Renal cortical epithelial cell (primary cell): ENCODE measurements at places on chromosomes 2 and 18. TPM values are rescaled to one million over a fixed set of nuclear protein-coding genes. Genes with fewer than 3 reads are reported as not detected.

GRCh38 chr2:60317034-60317386 is 236.4 kb downstream of the BCL11A start:
- DNase-seq = no peak

GRCh38 chr2:168767258-168767657 is 35.2 kb upstream of the NOSTRIN start:
- no peak for DNase-seq

- DNase-seq = no peak
These were observed 654 bp downstream of the COMMD1 start for GRCh38 chr2:61906186-61906470.

DNA sequence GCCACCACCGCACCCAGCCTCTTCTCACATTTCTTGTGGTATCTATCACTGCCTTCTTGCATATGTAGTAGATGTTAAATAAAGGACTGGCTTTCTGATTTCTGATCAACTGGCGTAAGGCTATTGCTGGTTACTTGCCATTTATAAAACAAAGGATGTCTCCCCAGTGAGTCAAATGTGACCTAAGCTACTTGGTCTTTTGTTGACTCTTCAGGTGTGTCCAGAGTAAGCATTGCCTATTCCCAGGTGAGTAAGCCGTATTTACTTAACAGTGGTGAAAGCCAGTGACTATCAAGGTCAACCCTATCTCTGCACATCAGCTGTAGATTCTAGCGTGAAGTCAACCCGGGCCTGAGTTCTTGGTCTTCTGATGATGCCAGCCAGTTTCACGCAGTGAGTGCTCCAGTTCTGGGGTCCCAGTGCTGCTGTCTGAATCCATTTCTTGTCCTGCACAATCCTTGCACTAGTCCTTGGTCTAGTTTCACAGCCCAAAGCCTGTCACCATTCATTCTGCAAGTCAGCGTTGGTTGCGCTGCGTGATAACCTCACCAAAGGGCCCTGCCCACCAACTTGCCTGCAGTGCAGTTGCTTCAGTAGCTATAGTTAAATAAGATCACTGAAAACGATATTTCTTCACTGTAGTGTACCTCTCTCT is 120.2 kb downstream of the GBX2 start:
- peak; percentile 51 for DNase-seq

DNA sequence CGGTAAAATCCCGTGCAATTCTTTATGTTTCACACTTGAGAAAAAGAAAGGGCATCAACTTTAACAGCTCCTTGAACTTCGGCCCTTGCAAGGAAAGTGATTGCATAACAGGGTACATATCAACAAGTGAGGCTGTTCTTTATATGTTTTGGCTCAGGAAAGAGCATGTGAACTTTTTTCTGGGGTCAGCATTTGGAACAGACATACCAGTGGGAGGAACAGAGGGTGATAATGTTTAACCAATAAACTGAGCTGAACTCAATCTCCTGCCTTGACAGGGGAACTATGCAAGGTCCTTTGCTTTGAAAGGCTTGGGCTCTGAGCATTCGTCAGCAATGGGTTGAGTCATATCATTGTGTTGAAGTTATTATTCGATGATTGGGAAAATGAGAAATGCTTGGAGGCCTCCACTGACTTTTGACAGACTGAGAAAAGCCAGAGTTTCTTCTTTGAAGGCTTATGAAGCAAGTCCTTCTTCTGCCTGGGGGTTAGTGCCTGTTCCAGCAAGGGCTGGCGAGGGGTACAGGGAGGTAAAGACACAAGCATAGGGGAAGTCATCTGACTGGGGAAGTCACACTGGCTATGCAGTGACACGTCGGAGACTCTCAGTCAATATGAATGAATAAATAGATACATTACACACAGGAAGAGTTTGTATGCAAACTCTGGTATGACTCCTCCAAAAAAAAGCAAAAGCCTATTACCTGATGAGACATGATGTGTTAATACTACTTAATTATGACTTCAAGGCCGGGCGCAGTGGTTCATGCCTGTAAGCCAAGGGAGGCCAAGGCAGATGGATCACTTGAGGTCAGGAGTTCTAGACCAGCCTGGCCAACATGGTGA is 57.2 kb downstream of the CYB5A start:
- DNase-seq = peak; percentile 100

The DHRS9 gene
- total RNA-seq = 0.52 TPM in 1 of 2 replicates, not detected in the other

- no peak for DNase-seq
These were observed 38.4 kb downstream of the PKP4 start for GRCh38 chr2:158495175-158495574.

The ACMSD gene
- 3.3 and 21.7 TPM in 2 replicates for total RNA-seq

GRCh38 chr18:79766308-79766707 is 31.4 kb upstream of the KCNG2 start:
- DNase-seq = no peak

- no peak for DNase-seq
These were observed 815.3 kb upstream of the HS6ST1 start for GRCh38 chr2:129133692-129134641.

- no peak for DNase-seq
These were observed 14.9 kb downstream of the CCL20 start for GRCh38 chr2:227828477-227828912.

DNA sequence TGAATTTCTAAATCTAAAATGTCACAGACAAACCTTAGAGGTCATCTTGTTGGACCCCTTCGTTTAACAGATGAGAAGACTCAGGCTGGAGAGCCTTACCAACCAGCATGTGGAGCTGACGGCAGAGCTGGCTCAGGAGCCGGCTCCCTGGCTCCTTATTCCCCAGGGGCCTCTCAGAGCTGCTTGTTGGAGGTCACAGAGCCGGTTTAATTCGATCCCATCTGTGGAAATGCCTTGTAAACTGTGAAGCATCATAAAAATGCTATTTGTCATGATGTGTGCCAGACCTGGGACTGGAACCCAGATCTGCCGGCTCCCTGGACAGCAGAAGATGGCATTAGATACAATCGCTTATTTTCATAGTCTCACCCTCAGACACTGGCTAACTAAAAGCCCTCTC is 8.2 kb upstream of the CIB4 start:
- DNase-seq = no peak

DNA sequence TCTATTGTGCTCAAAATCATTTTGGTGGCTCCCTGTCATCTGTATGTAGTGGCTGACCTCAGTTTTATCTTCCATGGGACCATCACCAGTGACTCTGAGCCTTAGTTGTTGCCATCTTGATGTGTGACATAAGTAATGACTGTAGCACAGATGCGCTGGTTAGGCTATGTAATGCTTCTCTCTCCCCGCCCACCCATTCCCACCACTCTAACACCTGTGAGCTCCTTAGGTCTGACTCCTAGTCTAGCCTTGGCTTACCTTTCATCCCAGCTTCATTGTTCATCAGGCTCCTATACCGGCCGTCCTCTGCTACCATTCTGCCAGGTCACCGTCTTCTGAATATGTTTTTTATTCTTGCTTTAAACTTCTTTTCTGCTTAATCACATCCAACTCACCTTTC is 17.2 kb downstream of the MYO1B start:
- DNase-seq = peak; percentile 15

DNA sequence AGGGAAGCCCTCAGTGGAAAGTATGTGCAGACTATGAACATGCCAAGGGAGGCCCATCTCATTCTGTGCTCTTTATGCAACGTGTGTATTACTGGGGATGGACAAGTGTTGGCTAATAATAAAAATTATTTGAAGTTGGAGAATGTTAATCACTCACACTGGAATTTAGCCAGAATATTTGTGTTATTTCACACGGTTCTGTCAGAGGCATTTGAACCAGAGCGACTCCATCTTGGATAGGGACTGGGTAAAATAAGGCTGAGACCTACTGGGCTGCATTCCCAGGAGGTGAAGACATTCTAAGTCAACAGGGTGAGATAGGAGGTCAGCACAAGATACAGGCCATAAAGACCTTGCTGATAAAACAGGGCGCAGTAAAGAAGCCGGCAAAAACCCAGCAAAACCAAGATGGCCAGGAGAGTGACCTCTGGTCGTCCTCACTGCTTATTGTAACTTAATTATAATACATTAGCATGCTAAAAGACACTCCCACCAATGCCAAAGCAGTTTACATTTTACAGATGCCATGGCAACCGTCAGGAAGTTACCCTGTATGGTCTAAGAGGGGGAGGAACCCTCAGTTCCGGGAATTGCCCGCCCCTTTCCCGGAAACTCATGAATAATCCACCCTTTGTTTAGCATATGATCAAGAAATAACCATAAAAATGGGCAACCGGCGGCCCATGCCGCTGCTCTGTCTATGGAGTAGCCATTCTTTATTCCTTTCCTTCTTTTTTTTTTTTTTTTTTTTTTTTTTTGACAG is 2.6 kb upstream of the FZD5 start:
- peak; percentile 47 for DNase-seq

GRCh38 chr2:237294460-237294859 is 119.5 kb downstream of the COL6A3 start:
- no peak for DNase-seq

- no peak for DNase-seq
These were observed 33.9 kb downstream of the FBXO15 start for GRCh38 chr18:74113711-74114110.

DNA sequence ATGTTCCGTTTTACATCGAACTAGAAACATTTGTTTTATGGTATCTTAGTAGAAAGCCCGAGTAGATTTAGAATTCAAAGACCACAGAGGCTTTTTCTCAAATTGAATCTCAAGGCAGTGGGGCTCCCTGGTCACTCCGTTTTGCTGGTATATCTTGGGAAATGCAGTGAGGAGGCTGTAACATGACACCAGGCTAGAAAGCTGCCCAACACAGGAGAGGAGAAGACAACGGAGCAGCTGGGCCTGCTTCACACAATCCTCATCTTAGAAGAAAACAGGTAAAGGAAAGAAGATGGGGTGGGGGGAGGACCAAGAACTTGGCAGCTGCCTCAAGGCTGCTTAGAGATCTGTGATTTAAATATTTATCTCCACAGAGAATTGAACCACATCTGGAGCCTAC is 38.3 kb upstream of the EPB41L3 start:
- no peak for DNase-seq

DNA sequence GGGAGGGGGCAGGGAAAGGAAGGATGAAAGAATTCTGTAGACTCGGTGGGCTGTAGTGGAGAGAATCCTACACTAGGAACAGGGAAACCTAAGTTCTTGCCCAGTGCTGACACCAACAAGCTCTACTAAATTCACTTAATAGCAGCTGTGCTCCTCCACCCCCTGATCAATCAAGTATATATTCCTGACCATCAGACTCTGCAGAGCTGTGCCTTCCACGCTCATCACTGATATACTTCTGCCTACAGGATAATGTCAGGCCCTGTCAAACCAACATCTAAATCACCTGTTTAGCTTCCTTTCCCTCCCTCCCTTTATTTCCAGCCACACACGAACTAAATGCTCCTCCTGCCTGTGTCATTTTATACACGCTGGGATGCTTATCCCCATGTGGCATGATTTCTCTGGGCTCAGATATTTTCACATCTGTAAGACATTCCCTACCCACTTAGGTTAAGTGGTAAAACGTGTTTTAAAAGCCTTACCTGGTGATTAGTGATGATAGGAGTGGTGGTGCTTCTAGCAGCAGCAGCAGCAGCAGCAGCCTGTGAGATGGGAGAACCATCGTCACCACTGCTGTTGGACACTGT is 301.9 kb downstream of the LRRTM1 start:
- DNase-seq = no peak

The MAL gene
- total RNA-seq = 255 and 504 TPM in 2 replicates

GRCh38 chr2:32235315-32235714 is 29.4 kb downstream of the NLRC4 start:
- no peak for DNase-seq

DNA sequence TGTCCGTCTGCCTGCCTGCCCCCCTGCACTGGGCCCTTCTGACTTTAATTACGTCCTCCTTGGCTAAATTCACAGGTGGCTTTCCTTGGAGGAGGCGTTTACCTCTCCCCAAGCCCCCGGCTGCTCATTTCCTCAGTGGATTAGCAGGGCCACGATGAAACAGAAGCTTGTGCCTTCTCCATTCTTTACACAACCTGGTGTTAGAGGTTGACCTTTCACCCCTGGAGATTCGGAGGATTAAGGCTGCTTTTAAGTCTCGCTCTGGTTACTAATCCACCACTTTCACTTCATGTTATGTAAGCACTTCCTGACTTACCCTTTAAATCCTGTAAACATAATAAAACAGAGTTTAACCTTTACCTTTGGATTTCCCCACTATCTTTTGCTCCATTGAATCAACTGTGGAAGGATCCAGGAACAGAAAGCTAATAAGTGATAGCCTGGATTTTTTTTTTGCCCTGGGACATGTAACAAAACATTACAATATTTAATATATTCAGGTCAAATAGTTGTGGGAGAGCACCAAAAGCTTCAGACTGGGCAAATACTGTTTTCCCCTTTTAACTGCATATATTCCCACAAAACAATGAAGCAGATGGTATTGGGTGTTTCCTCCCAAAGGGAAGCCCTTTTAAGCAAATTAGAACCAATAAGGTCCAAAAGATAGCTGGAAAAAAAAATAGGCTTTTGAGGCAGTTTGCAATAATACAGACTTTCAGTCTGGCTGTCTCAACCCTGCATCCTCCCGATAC is 370.2 kb downstream of the EN1 start:
- DNase-seq = peak; percentile 76

DNA sequence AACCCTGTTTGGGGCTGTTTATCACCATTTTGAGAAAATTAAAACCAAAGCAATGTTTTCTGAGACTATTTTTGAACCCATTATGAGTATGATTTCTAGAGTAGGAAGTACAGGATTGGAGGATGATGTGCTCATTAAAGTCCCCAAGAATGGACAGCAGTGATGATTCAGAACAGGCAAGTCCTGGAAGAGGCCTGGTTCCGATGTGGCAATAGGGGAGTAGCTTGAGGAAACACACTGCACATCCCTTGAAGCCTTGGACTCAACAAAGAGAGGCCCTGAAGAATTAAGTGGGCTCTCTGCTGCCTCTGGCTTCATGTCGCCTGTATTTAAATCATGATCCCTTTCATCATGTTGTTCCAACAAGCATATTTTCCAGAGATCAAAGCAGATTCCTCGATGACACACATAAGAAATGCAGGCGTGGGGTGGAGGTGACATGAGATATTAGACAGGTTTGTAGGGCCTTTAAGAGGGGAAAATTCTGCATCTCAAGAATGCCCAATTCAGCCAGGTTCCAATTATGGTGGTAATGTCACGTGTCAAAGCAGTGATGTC is 242.2 kb downstream of the FHOD3 start:
- DNase-seq = peak; percentile 21
